ENCODE measurements at places on chromosomes 1 and 21.

DNA sequence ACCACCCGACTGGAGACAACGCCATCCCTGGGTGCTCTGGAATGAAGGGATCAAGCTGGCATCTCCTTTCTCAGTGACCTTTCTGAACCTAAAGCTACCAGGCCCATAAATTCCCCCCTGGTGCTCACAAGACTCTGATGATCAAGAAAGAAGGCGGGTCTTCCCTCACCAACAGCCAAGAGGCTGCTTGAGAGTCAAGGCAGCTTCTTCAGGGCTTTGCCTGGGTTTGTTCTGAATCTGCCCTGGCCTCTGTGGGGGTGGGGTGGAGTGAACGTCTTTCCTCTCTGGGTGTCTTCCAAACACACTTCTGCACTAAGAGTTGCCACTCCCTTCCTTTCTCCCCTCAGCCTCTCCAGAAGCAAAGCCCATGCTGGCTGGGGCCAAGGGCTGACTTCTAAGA, 36.1 kb downstream of the CD247 start:
- no peak for DNase-seq

GRCh38 chr1:17611991-17612390, 72.5 kb downstream of the ARHGEF10L start:
- no peak for DNase-seq

DNA sequence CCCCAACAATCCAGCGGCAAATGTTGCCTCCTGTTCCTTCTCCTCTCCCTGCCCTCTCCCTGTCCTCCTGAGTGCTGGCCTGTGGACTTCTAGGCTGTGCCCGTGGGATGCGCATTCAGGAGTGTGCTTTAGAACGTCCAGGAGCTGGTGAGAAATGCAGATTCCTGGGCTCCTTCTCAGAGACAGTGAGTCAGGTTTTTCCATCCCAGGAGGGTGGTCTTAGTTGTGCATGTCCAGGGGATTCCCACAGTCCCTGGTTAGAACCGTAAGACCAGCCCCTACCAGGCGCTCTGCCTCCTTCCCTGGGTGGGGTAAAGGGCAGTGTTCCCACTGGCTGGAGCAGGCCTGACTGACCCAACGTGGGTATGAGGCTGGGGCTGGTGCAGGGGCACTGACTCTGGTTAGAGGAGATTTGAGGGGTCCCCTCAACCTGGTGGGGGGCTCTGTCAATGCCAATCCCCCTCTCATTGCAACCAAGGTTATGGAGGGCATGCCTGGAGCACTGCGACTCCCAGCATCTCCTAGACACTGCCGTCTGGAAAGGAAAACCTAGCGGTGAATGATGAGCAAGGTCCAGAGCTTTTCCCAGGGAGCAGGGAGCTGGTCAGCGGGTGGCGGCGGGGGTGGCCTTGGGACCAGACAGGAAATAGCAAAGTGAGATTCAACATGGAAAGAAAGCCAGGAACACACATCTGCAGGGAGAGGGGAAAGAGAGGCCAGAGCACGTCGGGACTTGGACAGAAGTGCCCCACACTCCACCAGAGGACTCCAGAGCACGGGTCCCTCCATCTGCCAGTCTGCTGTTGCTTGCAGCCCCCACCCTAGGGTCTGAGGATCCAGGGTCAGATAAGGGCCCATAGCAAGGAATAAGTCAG, 38.5 kb downstream of the HSPG2 start:
- no peak for DNase-seq

GRCh38 chr1:67433837-67434236, 3.6 kb upstream of the SERBP1 start:
- no peak for DNase-seq

- DNase-seq: no peak
These were observed 78.5 kb downstream of the PLXNA2 start for GRCh38 chr1:208165659-208166058.

All from A673 (cell line).